Neuronal stem cell (in vitro differentiated cells): ENCODE measurements at places on chromosomes 5 and 9.
A peak's percentile ranks its signal among the peaks of the same experiment; 100 is the strongest.

DNA sequence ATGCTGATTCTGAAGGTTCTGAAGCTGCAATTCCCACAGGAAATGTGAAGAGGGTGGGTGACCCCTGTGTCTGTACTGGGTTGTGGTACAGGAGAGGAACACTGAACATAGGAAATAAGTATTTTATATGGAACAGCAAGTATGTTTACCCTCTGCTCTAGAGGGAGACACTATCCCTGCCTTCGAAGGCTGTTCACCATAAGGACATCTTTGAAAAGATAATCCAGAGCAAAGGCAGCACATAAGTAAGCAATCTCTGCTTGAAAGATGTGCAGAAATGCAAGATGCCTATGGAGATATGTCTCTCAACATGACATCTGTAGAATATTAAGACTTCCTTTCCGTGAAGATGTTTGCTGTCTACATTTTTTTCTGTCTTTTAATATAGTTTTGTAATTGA lies 184.4 kb upstream of the EFNA5 start:
- no peak for DNase-seq

DNA sequence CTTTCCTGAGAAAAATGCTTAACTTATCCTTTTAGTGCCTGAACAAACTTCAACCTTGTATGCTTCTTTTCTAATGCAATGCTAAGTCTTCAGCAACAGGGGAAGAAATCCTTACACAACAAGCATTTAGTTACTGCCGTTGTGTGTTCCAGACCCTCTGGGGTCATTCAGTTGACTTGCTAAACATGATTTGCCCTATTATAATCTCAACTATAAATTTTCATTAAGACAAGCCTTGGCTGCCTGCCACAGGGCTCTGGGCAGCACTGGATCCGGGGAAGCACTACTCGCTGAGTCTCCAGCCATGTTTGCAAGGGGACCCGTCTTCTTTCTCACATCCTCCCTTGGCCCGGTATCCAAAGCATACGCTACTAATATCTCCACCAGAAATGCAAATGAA lies 58.1 kb downstream of the PTCH1 start:
- no peak for DNase-seq

DNA sequence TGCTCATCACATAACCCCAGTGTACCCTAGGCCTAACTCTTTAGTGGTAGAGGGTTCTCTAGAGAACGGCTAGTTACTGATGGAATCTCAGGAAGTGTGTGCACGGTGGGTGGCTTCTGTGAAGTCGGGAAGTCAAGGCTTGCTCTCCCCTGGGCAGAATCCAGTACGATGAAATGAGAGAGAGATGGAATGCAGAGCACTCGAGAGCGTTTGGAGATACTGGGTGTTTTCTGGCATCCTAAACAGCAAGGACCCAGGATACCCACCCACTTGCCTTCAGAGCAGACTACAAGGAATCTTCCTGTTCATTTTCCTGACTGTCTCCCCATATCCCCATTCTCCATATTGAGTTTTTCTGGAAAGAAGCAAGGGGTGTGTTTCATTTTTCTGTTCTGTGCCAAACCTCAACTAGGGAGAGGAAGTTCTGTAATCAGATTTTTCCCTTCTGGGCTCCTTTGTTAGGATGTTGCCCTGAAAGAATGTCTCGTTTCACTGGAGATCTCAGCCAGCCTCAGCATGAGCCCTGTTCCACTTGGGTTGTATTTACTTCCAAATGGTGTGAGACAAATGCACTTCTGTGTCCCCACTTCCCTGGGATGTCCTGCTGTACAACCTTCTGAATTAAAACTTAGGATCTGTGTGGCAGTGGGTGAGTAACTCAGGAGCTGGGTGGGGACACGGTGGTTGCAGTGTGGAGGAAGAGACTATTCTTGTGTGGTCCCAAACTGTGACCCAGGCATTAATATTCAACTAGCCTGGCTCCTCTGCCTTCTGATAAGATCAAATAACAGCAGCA lies 108.9 kb upstream of the SPRY4 start:
- DNase-seq, result no peak

DNA sequence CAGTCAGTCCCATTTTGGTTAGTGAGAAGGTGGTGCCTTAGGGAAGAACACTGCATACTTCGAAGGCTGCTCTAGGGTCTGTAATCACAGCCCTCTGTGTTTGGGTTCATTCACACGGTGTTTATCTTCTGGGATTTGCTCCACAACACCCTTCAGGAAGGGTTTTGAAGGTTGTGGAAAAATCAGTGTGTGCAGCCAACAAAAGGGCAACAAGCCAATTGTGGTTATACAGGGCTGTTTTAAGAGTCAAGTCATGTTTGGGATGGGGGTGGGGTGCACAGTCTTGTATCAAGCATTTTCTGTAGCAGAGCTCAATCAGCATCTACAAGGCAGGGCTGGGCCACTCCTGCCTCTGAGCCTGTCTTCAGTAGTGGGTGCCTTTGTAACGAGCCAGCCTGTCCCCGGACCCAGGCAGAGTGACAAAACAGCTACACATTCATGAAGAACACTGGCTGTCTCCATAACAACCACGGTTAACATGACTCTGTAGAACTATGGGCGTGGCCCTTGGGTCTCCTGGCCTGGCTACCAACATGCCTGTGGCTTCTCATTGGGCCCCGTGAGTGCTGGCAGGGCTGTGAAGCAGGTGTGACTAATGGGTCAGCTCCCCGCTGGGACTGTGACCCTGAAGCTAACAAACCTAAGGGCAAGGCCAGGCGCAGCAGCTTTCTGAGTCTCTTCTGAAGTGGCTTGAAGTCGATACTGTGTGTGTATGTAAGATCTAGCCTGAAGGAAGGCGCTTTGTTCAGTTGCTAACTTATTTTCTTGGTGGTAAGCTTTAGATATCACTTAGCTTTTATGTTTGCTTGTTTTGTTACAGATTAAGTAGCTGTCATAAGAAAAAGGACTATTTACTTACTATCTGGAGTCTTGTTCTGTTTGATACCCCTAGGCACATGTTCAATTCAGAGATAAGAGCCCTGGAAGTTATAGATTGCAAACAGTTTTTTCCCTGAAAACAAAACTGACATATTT lies 27.9 kb upstream of the GOLM1 start:
- peak; percentile 92 for DNase-seq

DNA sequence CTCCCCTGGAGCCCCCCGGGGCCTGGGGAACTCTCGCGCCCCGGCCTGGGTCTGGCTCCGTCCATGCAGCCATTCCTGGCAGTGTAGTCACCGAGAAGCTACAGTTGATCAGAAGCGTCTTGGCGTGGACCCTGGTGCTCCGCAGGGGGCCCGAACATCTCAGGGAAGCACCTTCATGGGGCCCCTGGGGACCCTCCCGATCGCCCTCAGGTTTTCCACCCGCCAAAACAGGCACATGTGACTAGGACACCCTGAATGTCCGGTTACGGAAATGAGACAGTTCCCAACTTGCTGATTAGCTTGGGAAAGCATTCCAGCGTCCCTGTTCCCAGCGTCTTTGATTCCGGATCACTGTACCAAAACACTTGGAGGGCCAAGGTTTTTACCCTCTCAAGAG lies 472 bp downstream of the FBXO4 start:
- peak; percentile 9 for DNase-seq

DNA sequence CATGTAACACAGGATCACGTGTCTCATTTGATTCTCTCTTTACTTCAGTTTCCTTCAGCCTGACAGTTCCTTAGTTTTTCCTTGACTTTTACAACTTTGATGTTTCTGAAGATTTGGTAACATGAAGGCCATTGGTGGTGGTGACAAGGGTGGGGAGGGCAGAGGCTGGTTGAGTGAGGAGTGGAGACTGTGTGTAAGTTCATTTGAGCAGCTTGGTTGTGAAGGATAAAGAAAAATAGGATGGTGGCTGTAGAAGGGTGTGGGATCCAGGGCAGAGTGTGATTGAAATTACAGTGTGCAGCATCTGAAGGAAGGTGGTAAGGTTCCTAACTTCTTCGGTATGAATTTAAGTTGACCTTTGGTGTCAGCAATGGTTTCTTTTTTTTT lies 20.4 kb downstream of the SUB1 start:
- no peak for DNase-seq

GRCh38 chr9:111074395-111074794 lies 36.1 kb upstream of the LPAR1 start:
- no peak for DNase-seq

- DNase-seq, result no peak
These were observed 35.9 kb upstream of the POC5 start for GRCh38 chr5:75753182-75753581.

DNA sequence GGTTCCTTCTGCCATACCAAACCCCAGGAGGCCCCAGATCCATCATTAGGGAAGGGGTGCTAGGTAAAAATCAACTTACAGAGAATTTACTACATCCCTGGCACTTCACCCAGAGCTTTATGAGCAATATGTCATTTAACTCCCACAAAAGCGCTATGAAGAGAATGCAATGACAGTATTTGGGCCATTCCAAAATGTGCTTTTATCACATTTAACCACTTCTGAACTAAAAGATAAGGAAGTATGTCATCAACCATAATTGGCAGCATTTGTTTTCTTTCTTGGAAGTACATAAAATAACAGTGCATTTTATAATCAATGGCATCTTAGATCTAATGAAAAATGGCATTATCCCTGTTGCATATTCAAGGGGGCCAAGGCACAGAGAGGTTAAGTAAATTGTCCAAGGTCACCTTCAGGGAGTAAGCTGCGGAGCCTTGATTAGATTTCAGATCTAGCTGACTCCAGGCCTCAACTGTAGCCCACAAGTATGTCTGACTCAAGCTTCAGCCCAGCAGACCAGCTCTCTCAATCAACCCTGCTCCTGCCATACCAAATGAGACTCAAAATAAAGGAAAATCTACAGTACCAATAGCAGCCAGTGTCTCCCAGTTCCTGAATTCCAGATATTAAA lies 16.5 kb downstream of the SH3TC2 start:
- no peak for DNase-seq

GRCh38 chr5:116847960-116848359 lies 273.3 kb upstream of the SEMA6A start:
- DNase-seq, result no peak

- peak; percentile 56 for DNase-seq
These were observed 1.3 kb downstream of the NR4A3 start for GRCh38 chr9:99822806-99823591.

GRCh38 chr5:130017173-130017572 lies 112.9 kb downstream of the CHSY3 start:
- no peak for DNase-seq

DNA sequence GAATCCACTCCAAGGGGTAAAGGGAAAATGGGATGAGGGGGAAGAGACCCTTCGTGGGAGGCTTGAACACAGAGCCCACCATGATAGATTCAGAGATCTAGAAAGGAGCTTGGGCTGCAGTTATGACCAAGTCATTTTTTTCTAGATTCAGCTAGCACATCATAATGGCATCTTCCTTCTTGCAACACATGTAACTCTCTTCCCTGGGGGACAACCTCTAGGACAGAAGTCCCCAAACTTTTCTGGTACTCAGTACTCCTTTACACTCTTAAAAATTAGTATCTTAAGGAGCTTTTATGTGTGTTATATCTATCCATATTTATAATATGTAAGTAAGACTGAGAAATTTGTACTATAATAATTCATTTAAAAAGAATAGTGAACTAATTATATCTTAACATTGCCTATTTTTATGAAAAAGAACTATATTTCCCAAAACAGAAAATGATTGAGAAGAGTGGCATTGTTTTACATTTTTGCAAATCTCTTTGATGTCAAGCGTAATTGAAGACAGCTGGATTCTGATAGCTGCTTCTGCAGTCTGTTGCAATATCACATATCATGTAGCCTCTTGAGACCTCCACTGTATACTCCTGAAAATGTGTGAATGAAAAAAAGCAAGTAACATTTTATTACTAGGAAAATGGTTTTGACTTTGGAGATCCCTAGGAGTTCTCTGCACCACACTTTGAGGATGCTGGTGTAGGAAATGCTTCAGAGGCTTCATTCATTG lies 875 bp downstream of the ACO1 start:
- no peak for DNase-seq

DNA sequence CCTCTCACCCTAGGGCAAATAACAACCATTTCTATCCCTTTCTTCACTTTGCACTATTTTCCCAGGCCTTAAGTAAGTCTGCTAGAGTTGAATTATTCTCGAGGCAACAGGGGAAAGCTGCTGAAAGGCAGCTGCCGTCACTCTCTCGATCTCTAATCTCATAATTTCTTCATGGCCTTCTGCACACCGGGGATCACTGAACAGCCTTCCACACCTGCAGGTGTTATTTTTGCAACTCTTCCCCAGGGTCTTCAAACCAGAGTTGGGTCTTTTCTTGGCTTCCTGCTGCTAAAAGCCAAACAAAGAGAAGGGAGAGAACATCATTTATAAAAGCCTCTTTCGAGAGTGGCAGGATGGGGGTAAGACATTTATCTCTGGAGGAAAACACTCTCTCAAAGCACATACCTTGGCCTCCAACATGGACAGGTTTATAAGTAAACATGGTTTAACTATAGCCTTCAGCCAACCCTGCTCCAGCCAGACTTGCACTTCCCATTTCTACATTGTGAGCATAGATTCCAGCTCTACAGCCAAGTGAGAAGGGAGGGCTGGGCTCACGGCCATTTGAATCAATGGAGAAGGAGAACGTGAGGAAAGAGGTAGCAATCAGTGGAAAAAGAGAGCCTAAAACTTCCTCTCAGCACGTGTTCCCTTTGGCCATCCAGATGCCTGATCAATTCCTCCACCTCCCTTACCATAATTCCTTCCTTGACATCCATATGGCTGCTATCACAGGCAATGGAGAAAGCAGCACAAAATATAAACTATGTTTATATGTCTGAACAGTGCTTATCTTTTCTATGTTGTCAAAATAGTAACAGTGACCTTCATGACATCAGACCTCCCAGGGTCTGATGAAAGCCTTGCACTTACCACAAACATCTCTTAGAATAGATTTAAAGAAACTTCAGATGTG lies 464.9 kb downstream of the TLE1 start:
- DNase-seq, result no peak

DNA sequence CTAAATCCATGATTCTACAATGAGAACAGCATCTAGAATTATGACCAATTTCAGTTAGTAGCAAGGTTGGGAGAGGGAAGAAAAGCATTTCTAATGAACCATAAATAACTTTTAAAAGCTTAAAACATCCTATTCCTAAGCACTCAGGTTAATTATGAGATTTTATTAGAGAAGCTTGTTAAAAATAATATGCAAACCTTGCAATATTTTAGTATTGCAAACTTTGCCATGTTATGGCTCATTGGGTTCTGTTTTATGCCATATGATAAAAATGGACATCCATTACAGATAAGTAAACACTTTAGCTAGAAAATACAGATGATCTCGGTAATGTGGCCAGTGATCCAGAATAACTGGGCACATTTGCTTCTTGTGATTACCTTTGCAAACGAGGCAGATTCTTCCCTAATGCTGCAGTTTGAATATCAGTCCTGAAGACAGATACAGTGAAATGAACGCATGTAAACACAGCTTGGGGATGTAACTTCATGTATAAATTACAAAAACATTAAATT lies 447.0 kb downstream of the PLK2 start:
- no peak for DNase-seq
